Testis (tissue), 5 donors: ENCODE measurements at places on chromosomes 1 and 21.

DNA sequence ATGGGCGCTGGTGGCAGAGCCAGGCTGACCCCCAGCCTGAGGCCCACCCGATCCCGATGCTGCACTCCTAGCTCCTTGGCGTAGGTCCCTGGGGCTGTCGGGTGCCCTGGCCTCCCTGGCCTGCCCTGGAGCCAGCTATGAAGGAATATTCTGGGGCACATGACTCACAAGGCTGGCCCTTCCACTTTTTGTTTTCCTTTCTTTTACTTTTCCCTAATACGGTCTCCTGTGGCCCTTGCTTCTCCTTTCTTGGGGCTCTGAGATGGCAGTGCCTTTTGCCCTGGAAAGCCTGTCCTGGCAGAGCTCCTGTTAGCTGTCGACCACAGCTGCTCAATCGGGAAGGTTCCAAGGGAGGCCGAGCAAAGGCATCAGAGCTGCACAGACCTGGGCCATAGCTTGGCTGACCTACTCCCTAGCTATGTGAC lies 22.1 kb downstream of the ARHGEF10L start:
- DNase-seq, result no peak

- peak; percentile 46 for DNase-seq
These were observed 10.8 kb upstream of the PPIE start for GRCh38 chr1:39727932-39728317.

DNA sequence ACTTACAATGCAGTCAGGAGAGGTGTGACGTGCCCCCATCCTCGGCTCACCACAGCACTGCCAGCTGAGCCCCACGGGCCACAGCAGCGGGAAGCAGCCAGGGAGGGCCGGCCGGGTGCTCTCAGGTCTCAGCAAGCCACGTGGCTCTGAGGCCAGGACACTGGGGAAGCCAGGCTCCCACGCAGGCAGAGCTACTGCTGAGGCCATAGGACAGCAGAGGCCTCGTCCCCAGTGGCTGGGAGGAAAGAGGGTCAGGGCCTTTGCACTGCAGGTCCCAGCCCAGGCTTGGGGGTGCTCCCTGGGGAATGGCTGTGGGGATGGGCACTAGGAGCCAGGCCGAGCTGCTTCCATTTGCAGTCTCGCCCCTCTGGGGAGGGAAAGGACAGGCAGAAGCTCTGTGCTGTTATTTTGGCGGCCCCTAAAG lies 5.8 kb downstream of the LRRC47 start:
- DNase-seq, result no peak

GRCh38 chr1:39335216-39335615 lies 130.7 kb downstream of the MACF1 start:
- no peak for DNase-seq

- no peak for DNase-seq
These were observed 380.7 kb downstream of the SEC16B start for GRCh38 chr1:177589166-177589565.

- DNase-seq, result no peak
These were observed 37.7 kb downstream of the MARK1 start for GRCh38 chr1:220565670-220566069.

DNA sequence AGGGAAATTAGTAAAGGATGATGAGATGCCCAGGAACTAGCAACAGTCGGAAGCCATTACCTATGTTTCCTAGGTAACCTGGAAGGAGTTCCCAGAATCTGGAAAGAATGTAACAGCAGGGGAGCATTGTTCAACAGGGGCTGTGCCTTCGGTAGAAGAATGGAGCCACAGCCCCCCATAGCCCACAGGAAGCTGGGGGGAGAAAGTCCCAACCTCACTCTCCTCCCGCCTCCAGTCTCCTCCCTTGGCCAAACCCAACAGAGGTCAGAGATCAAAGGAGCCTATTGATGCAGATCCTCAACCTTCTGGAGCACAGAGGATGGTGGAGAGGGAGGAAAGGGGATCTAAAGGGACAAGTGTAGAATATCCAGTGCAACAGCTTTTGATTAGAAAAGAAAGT lies 131.5 kb upstream of the SLC44A3 start:
- DNase-seq, result no peak

- DNase-seq, result no peak
These were observed 251.0 kb upstream of the CSF3R start for GRCh38 chr1:36733748-36734147.

GRCh38 chr1:212678456-212679410 lies 20.9 kb downstream of the BATF3 start:
- DNase-seq, result no peak

DNA sequence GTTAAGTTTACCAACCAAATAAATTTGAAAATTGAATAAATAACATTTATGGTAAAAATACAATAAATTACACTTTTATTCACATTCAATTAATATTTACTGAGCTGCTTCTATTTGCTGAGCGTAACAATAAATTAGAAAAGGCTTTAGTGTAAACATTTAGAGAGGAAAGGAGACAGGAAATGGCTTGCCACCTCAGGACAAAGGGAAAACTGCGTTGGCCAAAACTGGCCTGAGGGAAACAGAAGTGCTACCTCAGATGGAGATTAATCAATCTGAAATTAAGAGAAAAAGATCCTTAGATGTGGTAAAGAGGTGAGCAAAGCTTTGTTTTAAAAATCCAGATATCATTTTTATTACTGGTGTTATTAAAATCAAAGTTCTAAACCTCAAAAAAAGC lies 128.0 kb downstream of the SLC44A5 start:
- no peak for DNase-seq

- no peak for DNase-seq
These were observed 29.0 kb downstream of the MRPL39 start for GRCh38 chr21:25578056-25578961.

GRCh38 chr1:160353223-160353622 lies 10.0 kb downstream of the NCSTN start:
- DNase-seq, result no peak

- DNase-seq, result peak; percentile 48
These were observed 21.8 kb downstream of the EXOC8 start for GRCh38 chr1:231315887-231316286.

DNA sequence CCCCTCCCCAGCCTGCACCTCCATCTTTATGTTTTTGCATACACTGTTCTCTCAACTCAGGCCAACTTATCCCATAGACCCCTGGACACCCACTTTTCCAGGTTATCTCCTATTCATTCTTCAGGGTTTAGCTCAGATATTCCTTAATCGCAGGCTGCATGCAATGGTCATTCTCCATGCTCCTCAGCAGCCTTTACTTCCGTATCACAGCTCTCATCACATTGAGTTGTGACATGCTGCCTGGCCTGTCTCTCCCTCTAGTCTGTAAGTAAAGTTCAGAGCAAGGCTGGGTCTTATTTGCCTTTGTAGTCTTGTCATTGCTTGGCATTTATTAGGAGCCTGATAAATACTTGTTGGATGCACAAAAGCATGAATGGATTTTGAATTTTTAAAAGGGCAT lies 6.9 kb downstream of the DNAJC6 start:
- DNase-seq, result no peak

DNA sequence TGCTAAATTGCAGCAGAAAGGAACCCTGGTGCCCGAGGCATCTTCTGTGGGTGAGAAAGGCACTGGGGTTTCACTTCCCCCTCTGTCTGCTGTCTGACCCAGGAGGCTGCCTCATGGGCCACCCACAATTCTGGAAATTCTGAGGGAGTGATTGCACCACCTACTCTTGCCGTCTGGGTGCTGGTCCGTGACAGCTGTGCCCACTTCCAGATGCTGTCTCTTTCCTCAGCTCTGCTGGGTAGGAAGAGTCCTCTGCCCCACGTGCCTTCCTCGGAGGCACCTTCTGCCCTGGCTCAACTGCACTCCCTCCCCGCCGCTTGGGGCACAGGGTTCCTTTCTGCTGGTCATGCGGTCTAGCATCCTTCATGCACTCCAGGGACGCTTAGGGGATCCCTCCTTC lies 96.3 kb downstream of the ARHGEF10L start:
- DNase-seq, result peak; percentile 42

DNA sequence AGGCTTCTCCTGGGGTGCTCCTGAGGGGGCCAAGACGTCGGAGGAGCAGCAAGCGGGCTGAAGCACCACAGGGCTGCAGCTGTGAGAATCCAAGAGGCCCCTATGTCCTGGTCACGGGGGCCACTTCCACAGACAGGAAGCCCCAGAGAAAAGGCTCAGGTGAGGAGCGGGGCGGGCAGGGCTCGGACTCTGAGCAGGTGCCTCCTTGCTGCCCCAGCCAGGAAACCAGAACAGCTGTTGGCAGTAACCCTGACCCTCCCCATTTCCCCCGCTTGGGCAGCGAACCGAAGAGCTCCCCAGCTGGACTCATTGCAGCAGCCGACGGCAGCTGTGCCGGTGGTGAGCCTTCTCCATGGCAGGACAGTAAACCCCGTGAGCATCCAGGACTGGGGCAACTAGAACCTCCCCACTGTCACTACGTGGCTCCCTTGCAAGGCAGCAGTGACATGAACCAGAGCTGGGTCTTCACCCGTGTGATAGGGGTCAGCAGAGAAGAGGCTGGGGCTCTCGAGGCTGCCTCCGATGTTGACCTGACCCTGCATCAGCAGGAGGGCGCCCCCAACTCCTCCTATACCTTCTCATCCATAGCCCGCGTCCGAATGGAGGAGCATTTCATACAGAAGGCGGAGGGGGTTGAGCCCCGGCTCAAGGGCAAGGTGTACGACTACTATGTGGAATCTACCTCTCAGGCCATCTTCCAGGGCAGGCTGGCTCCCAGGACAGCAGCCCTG lies 625 bp downstream of the KLHDC7A start:
- DNase-seq, result no peak

DNA sequence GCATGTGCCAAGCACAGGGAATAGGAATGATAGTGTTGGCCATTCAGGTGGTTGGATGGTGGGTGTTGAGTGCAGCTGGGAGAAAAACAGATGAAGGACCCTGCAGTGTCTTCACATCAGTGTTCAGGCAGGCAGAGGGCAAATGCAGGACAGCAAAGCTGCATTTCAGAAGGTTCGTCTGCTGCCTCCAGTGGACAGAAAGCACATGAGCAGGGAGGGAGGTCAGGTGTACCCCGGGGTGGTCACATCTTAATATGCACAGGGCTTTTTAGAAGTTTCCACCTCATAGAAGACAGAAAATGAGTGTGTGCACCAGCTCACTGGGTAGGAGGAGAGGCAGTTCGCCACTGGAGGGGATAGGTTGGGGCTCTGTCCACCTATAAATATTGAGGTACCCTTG lies 184.9 kb downstream of the SLC35F3 start:
- DNase-seq, result no peak

DNA sequence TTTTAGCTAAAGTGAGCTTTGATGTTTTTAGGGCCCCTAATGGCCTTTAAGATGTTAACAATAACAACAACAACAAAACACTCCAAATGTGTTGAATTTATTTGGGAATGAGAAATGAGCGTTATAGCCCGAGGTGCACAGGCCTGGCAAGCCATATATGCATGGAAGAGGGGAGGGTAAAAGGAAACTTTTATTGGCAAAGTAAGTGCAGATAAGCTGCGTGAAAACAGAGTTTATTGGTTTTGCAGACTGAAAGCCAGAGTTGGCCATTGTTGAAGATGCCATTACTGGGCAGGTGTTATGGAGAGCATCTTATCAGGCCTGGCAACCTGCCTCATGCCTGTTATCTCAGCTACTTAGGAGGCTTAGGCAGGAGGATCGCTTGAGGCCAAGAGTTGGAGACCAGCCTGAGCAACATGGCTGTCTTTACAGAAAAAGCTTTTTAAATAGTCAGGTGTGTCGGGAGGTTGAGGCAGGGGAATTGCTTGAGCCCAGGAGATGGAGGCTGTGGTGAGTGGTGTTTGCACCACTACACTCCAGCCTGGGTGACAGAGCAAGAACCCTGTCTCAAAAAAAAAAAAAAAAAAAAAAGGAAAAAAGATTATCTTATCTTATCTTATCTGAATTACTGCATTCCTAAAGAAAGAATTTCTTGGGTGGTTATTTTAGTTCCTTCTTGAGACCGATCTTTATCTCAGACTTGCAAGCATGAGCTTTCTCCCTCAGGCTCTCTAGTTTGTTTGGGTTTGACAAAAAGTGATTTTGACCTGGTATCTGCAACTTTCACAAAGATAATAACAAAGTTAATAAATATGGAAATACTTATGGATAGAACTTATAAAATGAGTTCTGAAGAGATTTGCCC lies 1.7 kb downstream of the PATJ start:
- DNase-seq, result no peak

GRCh38 chr1:16967095-16967575 lies 13.3 kb downstream of the MFAP2 start:
- DNase-seq, result peak; percentile 51

DNA sequence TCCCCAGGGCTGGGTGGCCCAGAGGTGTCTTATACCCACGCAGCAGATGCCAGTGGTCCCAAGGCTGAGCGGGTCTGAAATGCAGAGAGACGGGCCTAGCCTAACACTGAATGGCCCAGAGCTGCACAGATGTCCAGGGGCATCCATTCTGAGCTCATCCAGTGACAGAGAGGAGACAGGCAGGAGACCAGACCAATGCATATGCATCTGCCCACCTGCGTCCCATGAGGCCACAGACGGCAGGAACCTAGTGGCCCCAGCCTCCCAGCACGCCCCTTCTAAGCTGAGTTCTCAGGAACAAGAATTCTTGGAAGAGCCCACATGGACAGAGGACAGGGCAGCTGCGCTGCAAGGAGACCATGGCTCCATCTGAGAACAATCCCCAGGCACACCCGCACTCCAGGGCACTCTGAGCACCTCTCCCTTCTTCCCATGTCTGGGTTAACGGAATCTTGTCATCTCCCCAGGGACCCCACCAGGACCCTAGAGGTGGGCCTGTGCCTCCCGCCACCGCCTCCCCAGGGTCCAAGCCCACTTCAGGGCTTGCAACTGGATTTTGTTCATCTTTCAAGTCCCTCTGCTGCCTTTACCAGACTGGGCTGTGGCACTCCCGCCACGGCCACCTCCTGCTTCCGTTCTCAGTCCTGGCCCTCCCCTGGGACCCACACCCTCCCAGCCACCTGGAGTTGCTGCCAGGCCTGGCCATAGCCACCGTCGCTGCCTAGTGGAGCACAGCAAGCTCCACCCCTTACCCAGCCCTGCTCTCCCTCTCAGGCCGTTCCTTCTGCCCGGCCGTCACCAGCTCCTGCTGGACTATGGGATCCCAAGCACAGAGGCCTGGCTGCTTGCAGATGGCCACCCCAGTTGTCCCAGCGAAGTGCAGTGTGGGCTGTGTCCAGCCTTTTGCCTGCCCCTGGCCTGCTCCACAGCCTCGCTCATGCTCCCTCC lies 3.3 kb downstream of the WNT3A start:
- DNase-seq, result no peak

GRCh38 chr1:213387380-213388015 lies 336.5 kb downstream of the RPS6KC1 start:
- DNase-seq, result no peak

- peak; percentile 37 for DNase-seq
These were observed 7.0 kb downstream of the CDKN2C start for GRCh38 chr1:50976890-50977574.
